T-helper 17 cell (primary cell): ENCODE measurements at places on chromosomes 13 and 19.
A peak's percentile ranks its signal among the peaks of the same experiment; 100 is the strongest.

- peaks cover 24% of the 10 kb centered on the region for H3K4me1 ChIP-seq
- H3K36me3 ChIP-seq = peaks cover 10% of the 10 kb centered on the region
- no peak for DNase-seq
- peak overlapping the region; percentile 70 for H3K27ac ChIP-seq
- H3K27me3 ChIP-seq = no peaks in the 10 kb centered on the region
Observed at GRCh38 chr19:51093510-51094345, 11.0 kb upstream of the KLK14 start.

DNA sequence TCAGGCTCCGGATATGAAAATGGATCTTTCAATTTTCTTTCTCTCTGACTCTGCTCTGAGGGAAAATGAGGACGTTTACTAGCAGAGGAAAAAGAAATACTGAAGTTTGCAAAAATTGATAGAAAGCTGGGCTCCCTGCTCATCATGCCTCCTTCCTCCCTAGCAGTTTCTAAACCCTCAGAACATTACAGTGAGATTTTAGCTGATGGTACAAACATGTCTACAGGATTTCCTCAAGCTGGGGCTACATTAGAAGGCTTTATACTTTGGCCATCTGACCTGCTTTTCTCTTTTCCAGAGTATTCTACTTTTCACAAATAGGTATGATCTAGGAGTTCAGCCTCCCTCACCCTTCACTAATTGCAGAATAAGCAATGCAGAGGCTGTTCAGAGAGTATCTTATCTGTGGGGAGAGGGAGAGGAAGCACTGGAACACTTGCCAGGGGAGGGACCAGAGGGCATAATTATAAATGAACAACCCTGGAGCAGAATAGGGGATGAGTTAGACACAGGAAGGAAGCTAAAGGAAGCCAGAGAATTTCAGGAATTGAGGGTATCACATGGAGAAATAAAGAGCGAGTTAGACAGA, 30.0 kb downstream of the CEACAM1 start:
- H3K4me1 ChIP-seq = peaks cover 25% of the 10 kb centered on the region
- H3K36me3 ChIP-seq = no peaks in the 10 kb centered on the region
- H3K27ac ChIP-seq = no peak overlapping the region
- DNase-seq = no peak
- H3K27me3 ChIP-seq = no peaks in the 10 kb centered on the region
- H3K4me3 ChIP-seq = no peak overlapping the region

DNA sequence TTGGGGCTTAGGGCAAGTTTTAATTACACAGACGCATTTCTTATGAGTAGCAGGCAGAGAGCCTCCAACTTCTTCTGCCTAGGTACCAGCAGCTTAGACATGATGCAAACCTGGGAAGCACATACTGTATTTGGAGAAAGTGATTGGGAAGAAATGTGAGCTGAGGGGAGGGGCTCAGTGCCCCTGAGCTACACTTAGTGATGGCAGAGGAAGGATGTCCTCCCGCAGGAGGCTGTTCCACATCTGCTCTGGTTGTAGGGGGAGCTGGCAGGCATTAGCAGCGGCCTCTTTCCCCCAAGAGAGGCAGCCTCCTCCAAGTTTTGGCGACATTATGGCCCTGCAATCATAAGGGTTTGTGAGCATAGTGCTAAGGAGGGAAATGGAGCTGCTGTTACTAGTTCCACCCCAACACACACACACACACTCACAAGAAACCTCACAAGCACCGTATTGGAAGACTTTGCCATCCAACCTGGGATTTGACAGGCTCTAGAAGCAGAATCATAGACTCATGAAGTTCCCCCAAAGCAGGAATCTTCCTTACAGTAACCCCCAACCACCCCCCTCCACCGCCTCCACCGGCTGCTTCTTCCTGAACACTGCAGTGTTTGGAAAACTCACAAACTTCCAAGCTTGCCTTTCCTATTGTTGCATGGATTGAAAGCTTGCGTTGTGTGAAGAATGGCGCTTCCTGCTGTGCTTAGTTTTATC, 3.3 kb downstream of the ALOX5AP start:
- H3K27ac ChIP-seq = peak overlapping the region; percentile 99
- peaks cover 10% of the 10 kb centered on the region for H3K36me3 ChIP-seq
- peaks cover 59% of the 10 kb centered on the region for H3K4me1 ChIP-seq
- H3K4me3 ChIP-seq = peak overlapping the region; percentile 95
- no peak for DNase-seq

GRCh38 chr13:80306337-80306972, 34.5 kb downstream of the SPRY2 start:
- no peaks in the 10 kb centered on the region for H3K4me1 ChIP-seq
- no peak overlapping the region for H3K27ac ChIP-seq
- DNase-seq = no peak
- H3K36me3 ChIP-seq = no peaks in the 10 kb centered on the region

- no peak overlapping the region for H3K27ac ChIP-seq
- H3K4me1 ChIP-seq = no peaks in the 10 kb centered on the region
- no peak overlapping the region for H3K4me3 ChIP-seq
- peaks cover 10% of the 10 kb centered on the region for H3K36me3 ChIP-seq
- no peaks in the 10 kb centered on the region for H3K27me3 ChIP-seq
- DNase-seq = no peak
Observed at GRCh38 chr19:43914051-43914450, 21.0 kb downstream of the ZNF45 start.

DNA sequence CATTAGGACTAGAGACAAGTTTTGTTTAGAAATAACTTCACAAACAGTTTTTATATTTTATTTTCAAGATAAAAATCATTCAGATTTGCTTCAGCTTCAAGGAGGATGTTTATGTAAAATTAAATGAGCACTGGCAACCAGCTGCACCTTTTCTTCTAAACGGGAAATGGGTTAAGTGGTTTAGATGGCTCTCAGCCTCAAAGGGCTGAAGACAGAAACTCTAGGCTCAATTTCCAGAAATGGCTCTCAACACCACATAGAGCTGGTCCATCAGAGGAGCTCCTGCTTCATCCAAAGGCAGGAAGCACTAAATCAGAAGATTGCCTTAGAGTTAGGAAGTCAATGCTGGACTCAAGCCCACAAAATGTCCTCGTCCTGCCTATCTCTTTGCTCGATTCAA, 74.7 kb downstream of the ZNF429 start:
- H3K36me3 ChIP-seq = no peaks in the 10 kb centered on the region
- H3K4me1 ChIP-seq = peaks cover 11% of the 10 kb centered on the region
- DNase-seq = no peak
- H3K27me3 ChIP-seq = peaks cover 7% of the 10 kb centered on the region
- H3K4me3 ChIP-seq = no peak overlapping the region
- H3K27ac ChIP-seq = peak overlapping the region; percentile 34

- no peak overlapping the region for H3K4me3 ChIP-seq
- no peaks in the 10 kb centered on the region for H3K4me1 ChIP-seq
- no peak for DNase-seq
Observed at GRCh38 chr13:111302045-111302726, 18.3 kb upstream of the TEX29 start.

- no peak overlapping the region for H3K27ac ChIP-seq
- peaks cover 2% of the 10 kb centered on the region for H3K36me3 ChIP-seq
- H3K27me3 ChIP-seq = no peaks in the 10 kb centered on the region
Observed at GRCh38 chr19:38062959-38063761, 156.2 kb downstream of the SIPA1L3 start.

DNA sequence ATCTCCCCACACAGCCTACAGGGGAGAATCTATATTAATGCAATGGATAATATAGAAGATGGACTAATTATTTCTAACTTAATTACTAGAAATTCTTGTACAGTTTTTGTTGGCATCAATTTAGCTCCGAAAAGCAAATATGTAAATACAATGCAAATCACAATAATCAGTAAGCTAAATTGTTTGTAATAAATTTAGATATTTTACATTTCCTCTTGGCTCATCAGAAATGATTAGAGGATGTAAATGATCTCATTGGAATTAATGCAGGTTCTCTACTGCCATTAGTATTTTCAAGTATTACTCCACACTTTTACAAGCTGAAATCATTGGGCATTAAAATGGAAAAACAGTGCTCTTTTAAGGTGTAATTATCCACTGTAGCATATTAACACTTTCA, 741.8 kb upstream of the MIR17HG start:
- H3K27ac ChIP-seq = no peak overlapping the region
- no peaks in the 10 kb centered on the region for H3K4me1 ChIP-seq
- H3K4me3 ChIP-seq = no peak overlapping the region
- H3K36me3 ChIP-seq = no peaks in the 10 kb centered on the region
- no peaks in the 10 kb centered on the region for H3K27me3 ChIP-seq

DNA sequence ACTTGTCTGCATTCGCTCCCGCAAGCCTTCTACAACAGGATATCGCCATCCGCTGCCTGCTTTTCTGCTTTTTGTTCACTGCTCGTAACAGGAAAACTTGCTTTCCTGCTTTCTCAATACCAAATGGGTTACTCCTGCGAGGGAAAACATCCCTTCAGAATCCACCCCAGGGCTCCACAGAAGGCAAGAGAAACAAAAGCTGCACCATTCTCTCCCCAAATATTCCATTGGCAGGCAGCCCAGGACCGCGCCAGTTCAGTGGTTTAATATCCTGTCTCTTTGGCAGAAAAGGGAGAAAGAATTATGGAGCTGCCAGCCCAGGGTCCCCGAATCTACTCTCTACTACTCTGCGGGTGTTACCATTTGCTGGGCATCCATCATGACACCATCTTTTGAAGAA, 84.7 kb upstream of the DOCK9 start:
- H3K4me1 ChIP-seq = peaks cover 50% of the 10 kb centered on the region
- H3K36me3 ChIP-seq = peaks cover 10% of the 10 kb centered on the region
- DNase-seq = no peak
- H3K27me3 ChIP-seq = no peaks in the 10 kb centered on the region

DNA sequence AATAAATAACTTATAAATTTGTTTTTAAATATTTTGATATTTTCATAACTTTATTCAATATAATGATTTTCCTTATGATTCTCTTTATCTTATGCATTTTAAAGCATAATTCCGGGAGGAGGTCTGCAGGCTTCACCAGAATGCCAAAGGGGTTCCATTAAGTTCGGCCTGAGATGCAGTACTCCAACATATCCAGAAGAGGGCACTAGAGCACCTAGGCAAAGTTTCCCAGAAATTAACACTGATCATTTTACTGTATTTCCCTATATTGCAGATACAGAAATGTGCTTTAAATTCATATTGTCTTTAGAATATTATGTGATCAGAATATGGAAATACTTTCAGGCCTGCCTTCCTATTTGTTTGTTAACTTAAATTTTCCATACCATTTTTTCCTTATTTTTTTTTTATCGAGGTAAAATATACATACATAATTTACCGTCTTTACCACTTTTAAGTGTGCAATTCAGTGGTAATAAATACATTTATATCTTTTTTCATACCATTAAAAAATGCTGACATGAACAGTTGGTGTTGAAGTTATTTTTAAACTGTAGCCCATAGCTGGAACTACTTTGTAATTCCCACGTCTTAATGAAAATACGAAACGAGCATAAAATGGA, 58.9 kb upstream of the TM9SF2 start:
- no peak overlapping the region for H3K4me3 ChIP-seq
- H3K36me3 ChIP-seq = no peaks in the 10 kb centered on the region
- peaks cover 9% of the 10 kb centered on the region for H3K27me3 ChIP-seq

DNA sequence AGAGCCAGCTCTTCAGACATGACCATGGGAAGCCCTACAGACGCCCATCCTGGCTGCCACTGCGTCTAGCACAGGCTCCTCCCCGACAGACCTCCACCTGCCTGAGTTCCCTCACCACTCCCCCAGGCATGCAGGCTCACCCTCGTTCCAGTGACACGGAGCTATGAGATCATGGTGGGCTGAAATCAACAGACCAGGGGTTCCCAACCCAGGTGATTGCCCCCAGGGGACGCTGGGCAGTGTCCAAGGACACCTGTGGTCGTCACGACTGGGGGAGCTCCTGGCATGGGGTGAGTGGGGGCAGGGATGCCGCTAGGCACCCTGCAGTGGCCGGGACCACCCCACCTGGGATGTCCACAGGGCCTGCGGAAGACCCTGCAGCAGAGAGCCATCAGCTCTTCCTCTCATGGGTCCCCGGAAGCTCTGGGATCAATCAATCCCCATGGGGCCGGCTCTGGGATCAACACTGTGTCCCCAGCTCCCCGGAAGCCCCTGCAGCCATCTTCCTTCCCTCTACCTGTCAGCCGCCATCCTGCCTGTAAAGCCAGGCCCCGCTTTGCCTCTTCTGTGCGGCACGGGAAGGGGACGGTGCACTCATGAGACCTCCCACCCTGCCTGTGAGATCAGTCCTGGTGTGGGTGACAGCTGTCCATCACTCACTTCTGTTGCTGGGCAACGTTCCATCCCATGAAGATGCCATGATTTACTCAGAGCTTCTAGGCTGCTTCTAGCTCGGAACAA, 12.8 kb upstream of the MADCAM1 start:
- H3K4me1 ChIP-seq = no peaks in the 10 kb centered on the region
- no peak overlapping the region for H3K4me3 ChIP-seq
- no peak for DNase-seq
- H3K36me3 ChIP-seq = peaks cover 2% of the 10 kb centered on the region
- H3K27me3 ChIP-seq = peaks cover 12% of the 10 kb centered on the region
- no peak overlapping the region for H3K27ac ChIP-seq

- no peak overlapping the region for H3K27ac ChIP-seq
- DNase-seq = no peak
- no peaks in the 10 kb centered on the region for H3K4me1 ChIP-seq
- no peaks in the 10 kb centered on the region for H3K36me3 ChIP-seq
- H3K4me3 ChIP-seq = no peak overlapping the region
- H3K27me3 ChIP-seq = no peaks in the 10 kb centered on the region
Observed at GRCh38 chr13:18232298-18232993, 949.2 kb downstream of the TUBA3C start.

DNA sequence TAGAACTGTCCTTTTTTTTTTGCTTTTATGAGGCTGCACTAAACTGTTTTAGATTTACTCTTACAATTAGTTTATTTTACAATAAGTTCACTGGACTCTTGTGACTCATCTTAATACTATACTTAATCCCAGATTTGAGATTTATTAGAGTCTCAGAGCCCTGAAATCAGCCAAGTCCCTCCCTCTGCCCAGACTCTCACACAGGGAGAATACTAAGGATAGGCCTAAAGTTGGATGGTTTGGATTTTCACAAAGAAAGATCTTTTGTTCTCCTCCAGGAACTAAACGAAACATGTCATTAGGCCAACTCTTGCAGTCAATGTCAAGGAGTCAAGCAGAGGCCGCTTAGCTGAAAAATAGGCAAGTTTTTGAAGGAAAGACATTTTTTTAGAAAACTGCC, 42.7 kb upstream of the MIR17HG start:
- H3K27me3 ChIP-seq = peaks cover 7% of the 10 kb centered on the region
- no peak overlapping the region for H3K27ac ChIP-seq
- H3K4me1 ChIP-seq = no peaks in the 10 kb centered on the region
- no peak for DNase-seq
- H3K36me3 ChIP-seq = peaks cover 3% of the 10 kb centered on the region

- H3K4me3 ChIP-seq = no peak overlapping the region
- H3K36me3 ChIP-seq = no peaks in the 10 kb centered on the region
- no peak overlapping the region for H3K27ac ChIP-seq
- no peaks in the 10 kb centered on the region for H3K4me1 ChIP-seq
Observed at GRCh38 chr13:37899753-37900152, 30.2 kb upstream of the TRPC4 start.

GRCh38 chr19:39142630-39143029, 17.0 kb downstream of the PAK4 start:
- no peaks in the 10 kb centered on the region for H3K36me3 ChIP-seq
- H3K4me1 ChIP-seq = peaks cover 19% of the 10 kb centered on the region
- H3K27me3 ChIP-seq = no peaks in the 10 kb centered on the region
- no peak for DNase-seq
- peak overlapping the region; percentile 43 for H3K27ac ChIP-seq

GRCh38 chr19:39671739-39672363, 16.1 kb downstream of the LGALS16 start:
- peaks cover 15% of the 10 kb centered on the region for H3K4me1 ChIP-seq
- no peak for DNase-seq
- H3K27ac ChIP-seq = no peak overlapping the region
